ENCODE measurements at places on chromosomes 6 and 20. TPM values are rescaled to one million over a fixed set of nuclear protein-coding genes. Genes with fewer than 3 reads are reported as not detected.

Gene FAM50B
- 29.1 TPM for total RNA-seq

Gene HDGFL1
- total RNA-seq: not detected

Gene TP53TG5
- total RNA-seq: 0.32 TPM

Gene BPIFB2
- total RNA-seq: not detected

Gene SOX18
- total RNA-seq: 44.0 TPM

Gene EDN1
- total RNA-seq: 1.3 TPM

Gene ID1
- 153 TPM for total RNA-seq

DNA sequence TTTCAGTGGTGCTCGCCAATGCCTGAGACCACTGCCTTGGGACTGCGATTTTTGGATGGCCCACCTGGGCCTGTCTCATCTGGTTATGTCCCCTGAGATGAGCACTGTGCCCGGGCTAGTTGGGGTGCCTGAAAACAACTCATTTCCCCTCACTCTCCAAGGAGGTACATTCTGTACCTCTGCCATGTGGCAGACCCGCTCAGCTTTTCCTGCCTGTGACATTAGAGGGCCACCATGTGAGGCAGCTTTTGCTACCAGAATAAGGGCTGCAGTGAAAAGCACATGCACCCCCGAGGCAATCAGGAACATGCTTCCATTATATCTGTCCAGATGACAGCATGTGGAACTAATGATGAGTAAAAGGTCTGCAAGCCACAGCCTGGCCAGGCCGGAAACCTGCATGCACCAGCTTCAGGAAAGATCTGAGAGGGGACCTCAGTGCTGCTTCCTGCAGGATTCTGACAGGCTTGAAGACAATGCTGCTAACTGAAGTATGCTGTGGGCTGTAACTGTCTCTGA, 11.3 kb upstream of the SRSF6 start:
- no peak for DNase-seq

DNA sequence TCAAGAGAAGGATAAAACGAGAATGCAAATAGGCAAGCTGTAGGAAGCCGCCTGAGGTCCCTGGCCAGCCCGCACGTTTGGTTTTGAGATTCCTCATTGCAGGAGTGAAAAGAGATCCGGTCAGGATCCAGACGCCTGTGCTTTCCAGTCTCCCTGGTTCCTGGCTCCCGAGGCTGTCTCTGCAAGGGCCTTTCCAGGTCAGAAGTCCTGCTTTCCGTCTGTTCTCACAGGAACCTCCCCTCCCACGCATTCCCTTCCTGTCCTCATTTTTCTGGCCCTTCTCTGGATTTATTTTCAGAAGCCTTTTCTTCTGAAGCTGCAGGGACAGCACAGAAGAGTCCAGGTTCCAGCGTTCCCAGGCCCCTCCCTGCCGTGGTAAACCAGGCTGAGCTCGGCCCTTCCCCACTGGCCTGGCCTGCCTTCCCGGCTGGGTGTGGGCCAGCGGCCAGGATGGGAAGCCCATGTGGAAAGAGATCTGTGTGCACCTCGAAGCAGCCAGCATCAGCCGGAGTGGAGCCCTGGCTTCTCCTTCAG, 54.0 kb downstream of the TMEM242 start:
- DNase-seq: peak; percentile 87

DNA sequence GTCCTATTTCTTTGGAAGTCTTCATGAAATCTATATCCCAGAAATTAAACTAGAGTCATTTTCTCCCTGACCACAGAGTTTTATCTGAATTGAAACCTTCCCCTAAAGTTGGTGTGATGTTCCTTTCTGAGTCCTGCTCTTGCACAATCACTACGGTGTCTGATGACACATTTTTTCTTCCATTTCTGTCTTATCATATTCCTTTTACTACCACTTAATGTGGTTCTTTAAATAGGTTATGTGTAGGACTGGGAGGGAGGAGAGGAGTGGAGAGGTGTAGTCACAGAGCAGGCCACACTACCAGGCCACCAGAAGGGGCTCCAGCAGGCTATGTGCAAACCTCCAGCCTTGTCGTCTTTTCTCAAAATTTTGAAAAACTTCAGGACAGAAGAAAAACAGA, 39.7 kb upstream of the ATXN1 start:
- DNase-seq: peak; percentile 44

- no peak for DNase-seq
These were observed 1.5 kb downstream of the FAM50B start for GRCh38 chr6:3850451-3851203.

- no peak for DNase-seq
These were observed 113.5 kb downstream of the JARID2 start for GRCh38 chr6:15359335-15359862.

DNA sequence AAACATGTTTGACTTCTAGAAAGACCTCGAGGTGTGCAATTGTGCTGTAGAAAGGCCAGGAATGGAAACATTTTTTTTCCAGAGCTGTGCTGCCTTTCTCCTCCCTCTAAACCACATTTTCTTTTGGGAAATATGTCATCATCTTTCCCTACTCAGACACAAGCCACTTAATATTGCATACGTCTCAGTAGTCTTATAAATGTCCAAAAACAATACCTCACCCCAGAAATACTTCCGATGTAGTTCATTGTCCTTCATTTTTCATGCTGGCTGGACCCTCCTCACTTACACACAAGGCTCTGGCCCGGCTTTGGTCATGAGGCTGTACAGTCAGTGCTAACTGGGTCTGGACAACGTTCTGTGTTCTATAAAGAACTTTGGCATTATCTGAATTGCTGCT, 126.4 kb downstream of the SCML4 start:
- DNase-seq: no peak

GRCh38 chr6:110674096-110674495, 141.2 kb downstream of the CDK19 start:
- no peak for DNase-seq

- no peak for DNase-seq
These were observed 8.0 kb upstream of the TUBB2B start for GRCh38 chr6:3235486-3235885.

DNA sequence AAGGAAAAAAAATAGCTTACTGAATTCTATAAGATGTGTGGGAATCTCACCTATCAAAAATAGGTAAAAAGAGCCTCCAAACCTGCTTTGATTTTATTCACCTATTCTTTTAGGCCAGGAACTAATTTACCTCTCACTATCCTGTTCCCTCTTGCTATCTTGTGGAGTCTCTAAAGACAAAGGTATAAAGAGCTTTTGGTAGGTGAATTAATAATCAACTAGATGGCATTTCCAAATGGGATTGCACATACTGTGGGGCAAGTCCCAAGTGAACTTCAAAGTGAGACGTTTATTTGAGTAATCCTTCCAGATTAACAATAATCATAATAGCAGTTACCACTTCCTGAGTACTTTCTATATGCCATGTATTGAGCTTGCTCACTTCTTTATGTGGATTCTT, 2.8 kb downstream of the FAM8A1 start:
- DNase-seq: no peak

DNA sequence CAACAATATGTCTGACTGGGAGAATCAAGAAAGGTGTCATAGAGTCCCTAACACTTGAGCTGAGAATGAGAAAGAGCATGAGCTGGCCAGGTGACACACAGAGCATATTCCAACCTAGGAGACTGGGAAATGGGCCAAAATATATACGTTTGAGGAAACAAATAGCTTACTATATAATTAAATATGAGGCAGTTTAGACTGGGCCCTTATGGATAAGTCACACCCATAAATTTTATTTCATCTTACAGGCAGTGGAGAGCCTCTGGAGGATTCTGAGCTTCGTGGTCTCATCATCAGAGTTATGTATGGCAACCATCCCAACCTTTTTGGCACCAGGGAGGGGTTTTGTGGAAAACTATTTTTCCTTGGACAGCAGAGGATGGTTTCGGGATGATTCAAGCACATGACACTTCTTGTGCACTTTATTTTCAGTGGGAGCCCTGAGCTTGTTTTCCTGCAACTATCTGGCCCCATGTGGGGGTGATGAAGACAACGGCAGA, 12.9 kb upstream of the NQO2 start:
- no peak for DNase-seq

DNA sequence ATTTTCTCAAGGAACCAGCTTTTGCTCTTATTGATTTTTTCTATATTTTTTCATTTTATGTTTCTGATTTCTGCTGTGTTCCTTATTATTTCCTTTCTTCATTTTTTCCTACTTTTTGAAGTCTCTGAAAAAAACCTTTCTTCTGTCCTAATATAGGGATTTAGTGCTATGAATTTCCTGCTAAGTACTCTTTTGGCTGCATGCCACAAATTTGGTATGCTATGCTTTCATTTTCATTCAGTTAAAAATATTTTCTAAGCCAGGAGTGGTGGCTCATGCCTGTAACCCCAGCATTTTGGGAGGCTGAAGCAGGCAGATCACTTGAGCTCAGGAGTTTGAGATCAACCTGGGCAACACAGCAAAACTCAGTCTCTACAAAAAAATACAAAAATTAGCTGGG, 30.6 kb downstream of the SIRPD start:
- no peak for DNase-seq

DNA sequence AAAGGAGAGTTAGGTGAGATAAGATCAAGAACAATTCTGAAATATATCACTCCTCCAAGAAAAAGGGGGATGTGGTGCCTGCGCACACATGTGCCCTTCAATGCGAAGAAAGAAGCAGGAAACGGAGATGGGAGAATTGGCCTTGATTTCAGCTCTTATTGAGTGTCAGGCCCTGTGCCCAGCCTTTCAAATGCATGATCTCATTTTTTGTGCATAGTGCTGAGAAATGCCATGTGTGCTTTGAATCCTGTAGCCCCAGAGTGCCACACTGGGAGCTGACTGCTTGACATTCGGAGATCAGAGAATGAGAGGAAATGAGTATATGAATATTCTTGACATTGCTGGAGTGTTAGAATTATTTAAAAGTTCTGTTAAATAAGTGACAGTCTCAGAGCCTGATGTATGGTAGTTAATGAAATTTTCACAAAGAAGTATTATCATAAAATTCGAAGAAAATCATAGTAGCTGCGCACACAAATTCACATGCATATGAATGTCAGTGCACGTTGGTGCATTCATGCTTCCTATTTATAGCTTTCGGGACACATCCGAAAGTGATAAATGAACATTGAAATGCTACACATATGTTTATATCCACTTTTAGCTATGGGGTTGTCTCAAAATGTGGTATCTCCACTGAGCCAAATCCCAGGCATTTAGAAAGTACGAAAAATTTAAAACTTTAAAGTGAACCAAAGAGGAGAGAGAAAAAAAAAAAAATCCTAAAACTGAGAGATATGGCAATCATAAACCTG, 172.0 kb downstream of the KCNQ5 start:
- DNase-seq: no peak

GRCh38 chr6:13180538-13180937, 147.8 kb downstream of the TBC1D7 start:
- no peak for DNase-seq

DNA sequence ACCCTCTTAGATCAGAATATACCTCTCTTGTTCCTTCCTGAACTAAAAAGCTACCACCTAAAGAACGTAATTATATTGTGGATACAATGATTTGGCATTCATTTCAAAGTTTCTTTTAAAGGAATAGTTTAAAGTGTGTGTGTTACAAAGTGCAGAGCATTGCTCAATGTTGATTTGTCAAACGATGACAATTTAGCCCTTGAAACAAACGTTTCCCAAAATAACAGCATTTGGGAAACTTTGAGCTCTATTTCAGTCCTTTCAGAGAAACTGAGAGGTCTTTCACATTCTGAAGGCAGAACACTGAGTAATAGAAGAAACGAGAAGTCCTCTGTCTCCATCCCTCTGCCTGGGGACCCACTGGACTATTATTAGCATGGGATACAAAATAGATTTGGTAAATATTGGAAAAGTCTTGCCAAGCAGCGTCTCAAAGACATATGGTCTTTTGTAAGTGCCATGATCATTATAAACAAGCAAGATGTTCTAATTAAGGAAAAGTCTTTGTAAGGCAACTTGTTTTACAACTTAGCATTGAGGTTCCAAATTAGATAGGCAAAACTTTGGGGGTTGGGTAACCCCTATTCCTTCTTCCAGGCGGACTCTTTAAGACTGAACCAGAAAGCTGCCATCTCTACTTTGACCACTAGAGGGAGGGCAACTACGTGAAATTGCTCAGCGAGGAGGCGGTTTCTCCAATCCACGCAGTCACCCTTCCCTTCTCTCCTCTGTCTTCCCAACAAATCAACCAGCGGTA, 208.8 kb downstream of the RNF144B start:
- DNase-seq: no peak

DNA sequence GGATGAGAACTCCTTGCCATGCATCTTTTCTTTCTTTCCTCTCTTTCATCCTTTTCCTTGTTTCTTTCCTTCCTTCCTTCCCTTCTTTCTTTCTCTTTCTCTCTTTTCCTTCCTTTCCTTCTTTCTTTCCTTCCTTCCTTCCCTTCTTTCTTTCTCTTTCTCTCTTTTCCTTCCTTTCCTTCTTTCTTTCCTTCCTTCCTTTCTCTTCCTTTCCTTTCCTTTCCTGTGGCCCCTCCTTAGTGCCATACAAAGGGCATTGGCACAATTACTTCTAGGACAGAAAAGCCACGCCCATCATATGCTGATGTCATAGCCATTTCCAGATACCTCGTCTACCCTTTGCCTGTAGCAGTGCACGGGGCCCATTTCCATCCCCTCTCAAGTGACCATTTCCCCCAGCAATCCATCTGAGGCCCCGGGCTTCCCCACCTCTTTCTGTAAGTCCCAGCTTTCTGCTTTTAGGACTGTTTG, 2.2 kb upstream of the CENPB start:
- DNase-seq: no peak

- peak; percentile 40 for DNase-seq
These were observed 52.8 kb upstream of the BMP6 start for GRCh38 chr6:7673063-7673536.

DNA sequence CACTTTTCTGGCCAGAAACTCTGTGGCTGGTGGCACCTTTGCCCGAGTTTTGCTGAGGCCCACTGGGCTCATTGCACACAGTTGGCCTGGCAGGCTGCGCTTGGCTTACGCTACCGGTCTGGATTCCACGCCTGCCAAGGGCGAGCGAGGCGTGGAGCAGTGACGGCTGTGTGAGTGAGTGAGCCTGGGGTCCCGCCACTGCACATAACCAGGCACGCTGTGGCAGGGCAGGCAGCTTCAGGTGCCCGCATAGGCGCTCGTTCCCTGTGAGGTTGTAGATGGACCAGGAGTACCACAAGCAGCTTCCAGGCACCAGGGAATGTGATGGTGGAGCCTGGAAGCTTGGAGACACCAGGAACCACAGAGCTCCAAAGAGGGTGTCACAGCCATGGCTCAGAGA, 190.1 kb upstream of the DEFB112 start:
- no peak for DNase-seq

GRCh38 chr6:19297880-19298279, 539.3 kb upstream of the ID4 start:
- DNase-seq: no peak

DNA sequence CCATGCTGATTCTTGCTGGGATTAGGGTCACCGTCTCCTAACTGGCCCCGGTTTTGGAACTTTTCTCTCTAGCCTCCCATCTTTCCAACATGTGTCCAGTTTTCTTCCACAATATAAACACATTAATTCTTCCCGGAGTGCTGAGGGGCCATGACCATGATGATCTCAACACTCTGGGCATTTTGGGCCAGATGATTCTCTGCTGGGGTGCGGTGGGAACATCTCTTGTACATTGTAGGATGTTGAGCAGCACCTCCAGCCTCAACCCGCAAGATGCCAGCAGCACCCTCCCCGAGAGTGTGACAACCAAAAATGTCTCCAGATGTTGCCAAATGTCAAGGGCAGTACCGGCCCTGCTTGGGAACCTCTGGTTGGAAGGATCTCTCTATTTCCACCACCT, 164.8 kb downstream of the TFAP2C start:
- no peak for DNase-seq
